ENCODE measurements at places on chromosomes 11 and 22. TPM values are rescaled to one million over a fixed set of nuclear protein-coding genes. Genes with fewer than 3 reads are reported as not detected.

The CSF2RB gene
- polyA plus RNA-seq: 2.0 TPM

The BID gene
- polyA plus RNA-seq: 9.7 TPM

The INPP5J gene
- 0.67 TPM for polyA plus RNA-seq

The C11orf91 gene
- not detected for polyA plus RNA-seq

The TPBGL gene
- 0.19 TPM for polyA plus RNA-seq

The CASP5 gene
- 0.40 TPM for polyA plus RNA-seq

The GP1BB gene
- 3.7 TPM for polyA plus RNA-seq

The OR5AN1 gene
- polyA plus RNA-seq: not detected

The GRIA4 gene
- 0.25 TPM for polyA plus RNA-seq

All from ovary (tissue), 10 donors.